Activated CD4-positive, alpha-beta T cell treated with anti-CD3 and anti-CD28 coated beads, Interleukin-2, amount 10 ng/mL, durations not matched to agents 24 days and 14 days (primary cell): ENCODE measurements at places on chromosomes 11 and 22.

GRCh38 chr11:112783945-112784322 lies 177.3 kb upstream of the NCAM1 start:
- H3K4me1 ChIP-seq = peaks cover 3% of the 10 kb centered on the region
- DNase-seq = no peak
- peaks cover 5% of the 10 kb centered on the region for H3K27me3 ChIP-seq
- no peak overlapping the region for H3K27ac ChIP-seq

GRCh38 chr11:13338019-13338426 lies 60.4 kb downstream of the BMAL1 start:
- no peaks in the 10 kb centered on the region for H3K27me3 ChIP-seq
- DNase-seq = peak; percentile 68
- H3K4me1 ChIP-seq = peaks cover 52% of the 10 kb centered on the region
- H3K27ac ChIP-seq = peak overlapping the region; percentile 64

DNA sequence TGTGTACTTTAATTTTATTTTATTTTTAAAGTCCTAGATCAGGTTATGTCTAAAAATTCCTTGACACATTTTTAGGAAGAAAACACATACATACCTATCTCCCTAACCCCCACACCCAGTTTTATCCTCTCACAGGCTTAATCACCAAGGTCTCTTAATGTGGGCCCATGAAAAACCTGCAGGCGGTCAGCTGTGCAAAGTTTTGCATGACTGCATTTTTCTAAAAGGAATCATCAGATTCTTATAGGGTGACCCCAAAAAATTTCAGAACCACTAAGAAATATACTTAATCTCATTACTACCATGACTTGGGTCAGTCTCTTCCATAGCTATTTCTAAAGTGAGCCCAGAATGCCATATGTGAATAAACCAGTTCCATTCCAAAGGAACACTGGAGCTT lies 19.8 kb downstream of the SAA1 start:
- no peak overlapping the region for H3K27ac ChIP-seq
- no peaks in the 10 kb centered on the region for H3K27me3 ChIP-seq
- no peak overlapping the region for H3K4me3 ChIP-seq
- H3K4me1 ChIP-seq = peaks cover 11% of the 10 kb centered on the region
- H3K36me3 ChIP-seq = peaks cover 53% of the 10 kb centered on the region
- DNase-seq = no peak

GRCh38 chr11:79287952-79288351 lies 152.9 kb downstream of the TENM4 start:
- no peak for DNase-seq
- no peaks in the 10 kb centered on the region for H3K4me1 ChIP-seq
- H3K36me3 ChIP-seq = no peaks in the 10 kb centered on the region

DNA sequence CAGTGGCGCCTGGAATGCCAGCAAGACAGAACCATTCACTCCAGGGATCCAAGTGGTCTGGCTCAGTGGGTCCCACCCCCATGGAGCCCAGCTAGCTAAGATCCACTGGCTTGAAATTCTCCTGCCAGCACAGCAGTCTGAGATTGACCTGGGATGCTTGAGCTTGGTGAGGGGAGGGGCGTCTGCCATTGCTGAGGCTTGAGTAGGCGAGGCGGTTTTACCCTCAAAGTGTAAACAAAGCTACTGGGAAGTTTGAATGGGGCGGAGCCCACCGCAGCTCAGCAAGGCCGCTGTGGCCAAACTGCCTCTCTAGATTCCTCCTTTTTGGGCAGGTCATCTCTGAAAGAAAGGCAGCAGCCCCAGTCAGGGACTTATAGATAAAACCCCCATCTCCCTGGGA lies 125.7 kb upstream of the DDI1 start:
- no peaks in the 10 kb centered on the region for H3K36me3 ChIP-seq
- no peaks in the 10 kb centered on the region for H3K4me1 ChIP-seq

DNA sequence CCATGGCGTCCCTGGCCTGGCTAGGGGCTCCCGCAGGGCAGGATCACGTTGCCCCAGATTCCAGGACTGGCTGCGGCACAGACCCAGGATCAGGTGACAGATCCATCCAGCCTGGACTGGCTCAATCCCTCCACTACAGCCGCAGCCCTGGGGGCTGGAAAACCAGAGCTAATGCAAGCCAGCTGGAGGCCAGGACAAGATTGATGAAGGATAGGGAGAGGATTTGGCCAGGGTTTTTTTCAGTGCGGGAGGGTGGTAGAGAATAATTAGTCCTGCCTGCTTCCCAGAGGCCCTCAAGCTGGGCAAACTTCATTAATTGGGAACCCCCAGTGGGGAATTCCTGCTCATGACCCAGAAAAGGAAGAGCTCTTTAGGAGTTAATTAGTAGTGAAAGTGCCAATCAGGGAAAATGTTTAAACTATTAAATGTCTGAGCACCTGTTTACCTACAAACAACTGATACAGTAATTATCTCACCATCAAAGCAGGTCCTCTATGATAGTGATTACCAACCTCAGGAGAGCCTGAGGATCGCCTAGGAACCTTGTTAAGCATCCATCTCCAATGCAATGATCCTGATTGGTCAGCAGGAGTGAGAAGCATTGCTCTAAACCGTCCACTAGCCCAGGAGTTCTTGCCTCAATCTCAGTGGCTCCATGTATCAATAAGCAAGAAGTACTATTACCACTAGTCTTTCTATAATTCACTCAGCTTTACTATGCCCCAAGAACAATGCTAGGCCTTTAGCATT lies 33.0 kb upstream of the MYOD1 start:
- H3K36me3 ChIP-seq = no peaks in the 10 kb centered on the region
- no peak overlapping the region for H3K4me3 ChIP-seq
- H3K27me3 ChIP-seq = peaks cover 5% of the 10 kb centered on the region
- H3K4me1 ChIP-seq = no peaks in the 10 kb centered on the region

GRCh38 chr22:30267382-30268302 lies 991 bp upstream of the OSM start:
- peak overlapping the region; percentile 96 for H3K27ac ChIP-seq
- peak; percentile 91 for DNase-seq
- peak overlapping the region; percentile 99 for H3K4me3 ChIP-seq
- no peaks in the 10 kb centered on the region for H3K27me3 ChIP-seq
- H3K4me1 ChIP-seq = peaks cover 50% of the 10 kb centered on the region

GRCh38 chr22:18005201-18005926 lies 19.0 kb downstream of the MICAL3 start:
- peaks cover 12% of the 10 kb centered on the region for H3K4me1 ChIP-seq
- DNase-seq = no peak
- H3K36me3 ChIP-seq = no peaks in the 10 kb centered on the region
- peaks cover 20% of the 10 kb centered on the region for H3K27me3 ChIP-seq
- H3K4me3 ChIP-seq = no peak overlapping the region

GRCh38 chr11:86672007-86672621 lies at the start of gene ME3:
ME3 (minus strand) TSS chr11:86672616.
- DNase-seq = peak; percentile 86
- peak within 1 kb of the TSS; percentile 76 for H3K4me3 ChIP-seq
- H3K4me1 ChIP-seq = peaks cover 12% of the 10 kb centered on the region
- peaks cover 34% of the 10 kb centered on the region for H3K27me3 ChIP-seq
- H3K27ac ChIP-seq = peak within 1 kb of the TSS; percentile 63
